ENCODE measurements at places on chromosomes 4 and X. TPM values are rescaled to one million over a fixed set of nuclear protein-coding genes. Genes with fewer than 3 reads are reported as not detected.

Gene P2RY4
- total RNA-seq, result 0.28 TPM

Gene USP17L21
- not detected for total RNA-seq

Gene BRS3
- not detected for total RNA-seq

Gene TCEANC
- 5.2 TPM for total RNA-seq
